ENCODE measurements at places on chromosomes 7 and 10.

DNA sequence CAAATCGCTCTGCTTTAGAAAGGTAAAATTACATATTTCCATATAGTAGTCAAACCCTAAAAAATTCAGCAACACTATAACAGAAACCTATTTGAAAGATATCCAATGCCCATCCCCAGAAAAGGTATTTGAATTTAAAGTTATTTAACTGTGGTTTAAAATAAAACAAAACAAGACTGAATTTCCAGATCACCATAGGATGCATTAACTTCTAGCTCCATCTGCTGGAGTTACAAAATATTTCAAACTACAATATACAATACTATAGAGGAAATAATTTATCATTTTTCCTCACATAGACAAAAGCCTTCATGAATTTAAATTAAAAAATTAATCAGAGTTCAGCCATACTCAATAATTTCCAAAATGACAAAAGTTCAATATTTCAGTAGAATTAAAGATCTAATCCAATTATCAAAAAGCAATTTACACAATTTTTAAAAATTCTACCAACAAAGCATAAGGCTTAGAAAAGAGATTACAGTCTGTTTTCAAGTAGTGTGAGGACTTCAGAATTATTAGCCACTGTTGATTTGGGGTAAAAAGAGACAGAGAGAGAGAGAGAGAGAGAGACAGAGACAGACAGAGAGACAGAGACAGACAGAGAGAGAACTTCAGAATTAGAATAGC, 75.9 kb downstream of the LMBR1 start:
- no peak for DNase-seq

DNA sequence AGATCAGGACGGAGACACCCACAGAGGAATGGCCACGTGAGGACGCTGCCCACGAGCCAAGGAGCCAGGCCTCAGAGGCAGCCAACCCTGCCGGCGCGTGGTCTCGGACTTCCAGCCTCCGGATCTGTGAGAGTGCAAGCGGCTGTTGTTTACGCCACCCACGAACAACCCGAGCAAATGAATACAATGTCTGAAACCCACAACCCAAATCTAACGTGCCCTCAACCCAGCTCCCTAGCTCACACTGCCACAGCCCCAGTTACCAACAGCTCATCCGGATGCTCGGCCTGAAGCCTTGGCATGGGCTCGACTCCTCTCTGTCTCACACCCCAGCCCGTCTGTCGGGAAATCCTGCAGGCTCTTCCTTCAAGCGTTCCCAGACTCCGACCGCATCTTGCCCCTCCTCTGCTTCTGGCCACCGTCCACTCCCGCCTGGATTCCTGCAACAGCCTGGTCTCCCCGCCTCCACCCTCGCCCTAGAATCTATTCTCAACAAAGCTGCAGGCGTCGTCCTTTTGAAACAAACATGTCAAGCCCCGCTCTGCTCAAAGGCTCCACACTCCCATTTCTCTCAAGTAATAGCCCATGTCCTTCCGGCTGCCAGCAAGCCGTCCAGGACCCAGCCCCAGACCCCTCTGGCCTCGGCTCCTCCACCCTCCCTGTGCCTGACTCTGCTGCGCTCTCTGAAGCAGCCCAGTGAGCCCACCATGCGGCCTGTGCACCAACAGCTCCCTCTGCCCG, 35.3 kb downstream of the STK32C start:
- no peak for DNase-seq

DNA sequence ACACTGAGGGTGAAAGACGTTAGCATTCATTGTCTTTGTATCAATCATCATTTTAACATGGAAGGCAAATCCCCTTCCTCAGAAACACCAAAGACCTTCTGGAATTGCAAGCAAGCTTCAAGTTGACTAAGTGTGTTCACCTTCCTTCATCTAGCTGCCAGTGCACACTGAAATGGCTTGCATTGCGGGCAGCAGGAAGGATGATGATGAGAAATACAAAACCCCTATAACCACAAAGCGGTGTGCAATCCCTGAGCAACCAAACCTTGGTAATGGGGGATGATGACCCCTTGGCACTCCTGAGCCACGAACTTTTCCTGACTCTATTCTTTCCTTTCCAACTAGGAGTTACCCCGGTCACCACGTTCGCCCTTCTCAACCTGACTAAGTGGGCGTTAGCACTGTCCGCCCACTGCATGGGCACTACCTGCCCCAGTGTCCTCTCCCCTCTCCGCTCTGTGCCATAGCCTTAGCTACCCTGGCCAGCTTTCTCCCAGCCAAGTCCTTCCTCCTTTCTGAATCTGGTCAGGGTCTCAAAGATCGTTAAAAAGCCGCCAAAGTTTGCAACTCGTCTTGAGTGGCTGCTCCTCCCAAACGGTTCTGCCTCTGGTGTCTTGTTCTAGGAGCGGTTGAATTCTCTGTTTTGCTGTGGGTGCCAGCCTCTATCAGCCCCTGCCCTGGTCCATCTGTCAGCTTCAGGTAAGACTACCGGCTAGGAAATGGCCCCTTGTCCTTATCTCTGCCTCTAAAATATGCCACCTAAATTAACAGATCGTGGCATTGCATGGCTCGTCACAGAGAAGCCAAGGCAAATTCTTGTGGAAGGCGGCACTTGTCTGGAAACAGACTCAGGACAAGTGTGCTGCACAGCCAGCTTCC, 586 bp upstream of the AOC1 start:
- DNase-seq = no peak

GRCh38 chr10:44801383-44802327, 109.5 kb upstream of the TMEM72 start:
- no peak for DNase-seq

DNA sequence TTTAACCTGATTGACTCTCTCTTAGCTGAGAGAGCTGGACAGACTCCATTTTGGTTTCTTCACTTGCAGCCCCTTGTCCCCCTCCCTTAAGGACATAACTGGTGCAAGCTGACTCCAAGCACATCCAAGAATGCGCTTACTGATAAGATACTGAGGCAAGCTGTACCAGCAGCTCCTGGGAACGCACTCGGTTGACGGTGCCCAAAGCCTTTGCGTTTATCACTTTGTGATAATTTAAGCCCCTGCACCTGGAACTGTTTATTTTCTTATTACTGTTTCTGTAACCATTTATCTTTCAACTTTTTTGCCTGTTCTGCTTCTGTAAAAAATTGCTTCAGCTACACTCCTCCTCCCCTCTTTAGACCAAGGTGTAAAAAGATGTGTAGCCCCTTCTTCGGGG, 8.5 kb downstream of the AKR1B15 start:
- DNase-seq = no peak

- DNase-seq = peak; percentile 77
These were observed 1.3 kb upstream of the KIF11 start for GRCh38 chr10:92591550-92592022.

- no peak for DNase-seq
These were observed 83.0 kb upstream of the PITRM1 start for GRCh38 chr10:3255616-3256015.

- no peak for DNase-seq
These were observed 10.2 kb downstream of the CUTC start for GRCh38 chr10:99742254-99742653.

DNA sequence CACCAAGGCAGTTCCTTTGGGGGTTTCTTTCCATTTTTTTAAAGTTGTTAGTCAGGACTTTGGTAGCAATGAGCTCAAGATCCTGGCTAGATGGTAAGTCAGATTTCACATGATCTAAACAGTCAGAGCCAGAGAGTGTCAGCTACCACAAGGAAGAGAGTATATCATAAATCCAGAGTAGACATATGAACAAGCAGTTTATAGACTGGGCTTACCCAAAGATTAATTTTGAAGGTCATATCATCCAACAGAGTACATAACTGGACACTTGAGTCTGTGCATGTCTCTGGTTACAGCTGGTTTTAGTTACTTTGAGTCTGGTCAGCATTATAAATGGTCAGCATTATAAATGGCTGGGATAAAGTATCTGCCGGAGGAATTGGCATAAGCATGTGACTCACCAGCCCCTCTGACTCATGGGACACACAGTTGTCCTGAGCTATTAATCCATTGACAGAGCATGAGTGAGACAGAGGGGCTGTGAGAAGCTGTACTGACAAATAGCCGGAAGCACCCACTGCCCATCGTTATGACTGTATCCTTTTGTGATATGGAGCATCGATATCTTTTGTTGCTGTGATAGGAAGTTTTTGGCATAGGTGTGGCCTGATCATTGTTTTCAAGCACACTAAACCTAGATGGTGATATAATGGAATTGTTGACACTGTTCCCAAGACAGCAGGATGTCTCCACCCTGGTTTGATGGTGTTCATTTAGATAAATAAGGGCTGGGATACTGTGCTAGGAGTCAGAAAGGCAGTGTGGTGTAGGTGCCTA, 19.3 kb downstream of the PPP1R3C start:
- no peak for DNase-seq

DNA sequence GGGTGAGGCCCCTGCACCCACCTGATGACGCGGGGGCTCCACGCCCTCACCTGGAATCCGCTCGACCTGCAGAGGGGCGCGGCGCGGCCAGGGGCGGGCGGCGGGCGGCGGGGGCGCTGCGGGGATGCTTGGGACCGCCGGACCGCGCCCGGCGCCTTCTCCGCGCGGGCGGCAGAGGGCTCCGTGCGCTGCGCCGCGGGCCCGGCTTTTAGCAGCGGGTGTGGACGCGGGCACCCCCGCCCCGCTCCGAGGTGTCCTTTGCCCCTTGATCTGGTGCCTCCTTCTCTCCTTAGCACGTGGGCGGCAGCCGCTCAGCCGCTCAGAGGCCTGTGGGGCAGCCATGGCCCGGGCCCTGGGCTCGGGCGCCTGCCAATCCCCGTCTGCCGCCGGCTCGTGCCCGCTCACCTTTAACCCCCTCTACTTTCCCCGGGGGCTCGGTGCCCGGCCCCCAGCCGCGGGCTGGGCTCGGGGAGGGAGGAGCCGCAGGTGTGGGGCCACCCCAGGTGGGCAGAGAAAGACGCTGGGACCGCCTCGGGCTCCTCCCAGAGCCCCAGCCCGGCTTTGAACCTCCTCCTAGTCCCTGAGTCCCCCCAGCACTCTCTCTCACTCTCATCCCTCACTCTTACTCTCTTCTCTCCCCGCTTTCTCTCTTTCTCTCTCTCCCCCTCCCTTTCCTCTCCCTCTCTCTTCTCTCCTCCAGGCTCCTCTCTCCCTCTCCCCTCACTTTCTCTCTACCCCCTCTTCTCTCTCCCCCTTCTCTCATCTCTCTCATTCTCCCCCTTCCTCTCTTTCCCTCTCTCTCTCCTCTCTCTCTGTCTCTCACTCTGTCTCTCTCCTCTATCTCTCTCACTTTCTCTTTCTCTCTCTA, 19.7 kb upstream of the VPS37D start:
- DNase-seq = no peak

DNA sequence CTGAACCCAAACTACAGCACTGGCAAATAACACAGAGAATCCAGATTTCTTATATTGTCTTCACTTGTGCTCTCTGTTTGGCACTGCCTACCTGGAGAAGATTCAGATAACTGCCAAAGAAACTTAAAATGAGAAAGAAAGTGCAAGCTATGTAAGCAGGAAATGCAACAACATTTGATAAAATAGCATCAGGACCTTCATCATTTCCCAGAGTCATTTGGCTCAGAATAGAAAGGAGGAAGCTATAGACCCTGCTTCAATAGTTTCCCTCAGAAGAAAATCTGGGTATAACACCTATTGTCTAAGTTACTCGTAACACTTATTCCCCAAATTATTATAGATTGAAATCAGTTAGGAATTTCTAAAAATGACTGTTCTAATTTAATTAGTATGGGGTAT, 56.2 kb downstream of the CC2D2B start:
- DNase-seq = no peak

GRCh38 chr10:103564116-103564501, 70.6 kb downstream of the NEURL1 start:
- DNase-seq = no peak

- DNase-seq = no peak
These were observed 31.6 kb upstream of the ZNF746 start for GRCh38 chr7:149529136-149529718.

DNA sequence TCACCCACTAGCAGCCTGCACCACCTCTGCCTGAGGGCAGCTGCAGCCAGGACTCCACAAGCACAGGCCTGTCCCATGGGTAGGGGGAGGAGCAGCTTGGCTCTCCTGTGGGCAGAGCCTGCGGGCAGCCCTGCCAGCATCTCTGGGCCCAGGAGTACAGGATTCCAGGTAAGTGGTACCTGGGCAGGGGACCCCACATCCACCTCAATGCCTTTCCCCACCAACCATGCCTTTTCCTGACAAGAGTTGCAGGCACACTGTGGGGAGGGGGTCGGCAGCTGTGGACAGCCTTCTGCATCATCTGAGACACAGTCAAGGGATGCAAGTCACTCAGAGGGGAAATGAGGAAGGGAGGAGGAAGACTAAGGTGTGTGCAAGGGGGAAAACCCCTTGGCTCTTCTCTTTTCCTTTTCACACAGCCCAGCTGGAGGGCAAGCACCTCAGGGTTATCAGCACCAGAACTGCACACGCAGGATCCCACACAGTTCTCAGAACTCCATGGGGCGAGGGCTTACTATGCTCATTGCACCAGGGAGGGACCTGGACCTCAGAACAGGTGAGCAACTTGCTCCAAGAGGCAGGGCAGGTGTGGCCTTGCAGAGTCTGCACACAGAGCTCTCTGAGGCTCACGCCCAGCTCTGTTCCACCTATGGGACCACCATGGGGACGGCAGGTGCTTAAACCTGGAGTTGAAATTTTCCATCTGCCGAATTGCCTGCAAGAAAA, 16.5 kb upstream of the ANTXRL start:
- DNase-seq = no peak

GRCh38 chr7:107430057-107430456, 39.8 kb upstream of the GPR22 start:
- no peak for DNase-seq

GRCh38 chr10:30782537-30783461, 153.2 kb upstream of the LYZL2 start:
- DNase-seq = no peak

DNA sequence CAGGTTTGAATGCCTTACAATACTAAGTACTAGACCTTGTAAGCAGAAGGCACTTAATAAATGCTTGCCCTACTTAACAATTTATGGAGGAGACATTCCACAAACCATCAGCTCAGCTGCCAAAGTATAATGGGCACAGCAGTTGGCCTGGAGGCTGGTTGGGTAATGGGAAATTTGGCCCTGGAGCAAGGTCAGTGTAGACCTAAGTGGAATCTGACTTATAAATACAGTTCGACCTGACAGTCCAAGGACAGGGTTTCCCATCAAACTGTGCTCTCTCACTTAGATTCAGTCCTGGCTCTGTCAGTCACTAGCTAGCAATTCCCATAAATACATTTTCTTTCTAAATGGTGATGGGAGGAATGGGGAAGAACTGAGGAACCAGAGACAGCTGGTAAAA, 62.6 kb upstream of the ABCB4 start:
- DNase-seq = no peak
